ENCODE measurements at places on chromosomes 6 and 20.
A peak's percentile ranks its signal among the peaks of the same experiment; 100 is the strongest.

DNA sequence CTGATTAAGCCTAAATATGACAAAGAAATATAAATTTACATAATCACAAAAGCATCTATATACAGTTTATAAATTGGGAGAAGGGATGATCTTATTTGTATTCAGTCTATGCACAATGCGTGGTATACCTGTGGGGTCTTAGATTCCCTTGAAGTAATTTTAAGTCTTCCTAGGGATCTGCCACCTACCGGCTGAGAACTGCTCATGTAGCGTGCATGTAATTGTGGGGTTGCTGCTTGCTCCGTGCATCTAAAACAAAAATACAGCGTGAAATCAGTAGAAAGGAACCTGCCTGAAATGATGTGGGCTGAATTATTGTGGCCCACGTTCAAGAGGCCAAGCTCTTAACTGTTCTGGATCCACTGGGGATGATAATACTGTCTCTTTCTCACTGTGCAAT is 187.3 kb downstream of the MBOAT1 start:
- no peak for DNase-seq

- DNase-seq, result no peak
These were observed 152.3 kb downstream of the ZDHHC14 start for GRCh38 chr6:157533048-157533871.

DNA sequence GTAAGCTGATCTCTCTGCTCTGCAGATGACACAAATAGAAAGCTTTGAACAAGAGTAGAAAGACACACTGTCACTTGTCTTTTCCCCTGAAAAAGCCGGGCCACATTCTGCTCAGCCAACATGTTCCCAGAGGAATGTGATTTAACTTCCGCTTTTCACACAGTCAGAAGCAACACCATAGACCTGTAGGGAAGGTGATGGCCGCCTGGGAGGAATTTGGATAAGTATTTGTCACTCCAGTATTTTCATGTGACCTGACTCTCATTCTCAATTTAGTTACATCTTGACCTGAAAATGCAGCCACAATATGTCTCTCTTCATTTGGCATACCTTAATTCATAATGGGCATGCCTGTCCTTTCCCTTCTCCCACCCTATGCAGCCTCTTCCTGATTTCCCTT is 2.0 kb upstream of the GRM1 start:
- no peak for DNase-seq

GRCh38 chr20:62123450-62124118 is 1.3 kb downstream of the LSM14B start:
- no peak for DNase-seq

GRCh38 chr6:37429352-37429750 is 3.7 kb upstream of the CMTR1 start:
- DNase-seq, result no peak

GRCh38 chr6:132798869-132799538 is 567 bp upstream of the SLC18B1 start:
- peak; percentile 22 for DNase-seq

DNA sequence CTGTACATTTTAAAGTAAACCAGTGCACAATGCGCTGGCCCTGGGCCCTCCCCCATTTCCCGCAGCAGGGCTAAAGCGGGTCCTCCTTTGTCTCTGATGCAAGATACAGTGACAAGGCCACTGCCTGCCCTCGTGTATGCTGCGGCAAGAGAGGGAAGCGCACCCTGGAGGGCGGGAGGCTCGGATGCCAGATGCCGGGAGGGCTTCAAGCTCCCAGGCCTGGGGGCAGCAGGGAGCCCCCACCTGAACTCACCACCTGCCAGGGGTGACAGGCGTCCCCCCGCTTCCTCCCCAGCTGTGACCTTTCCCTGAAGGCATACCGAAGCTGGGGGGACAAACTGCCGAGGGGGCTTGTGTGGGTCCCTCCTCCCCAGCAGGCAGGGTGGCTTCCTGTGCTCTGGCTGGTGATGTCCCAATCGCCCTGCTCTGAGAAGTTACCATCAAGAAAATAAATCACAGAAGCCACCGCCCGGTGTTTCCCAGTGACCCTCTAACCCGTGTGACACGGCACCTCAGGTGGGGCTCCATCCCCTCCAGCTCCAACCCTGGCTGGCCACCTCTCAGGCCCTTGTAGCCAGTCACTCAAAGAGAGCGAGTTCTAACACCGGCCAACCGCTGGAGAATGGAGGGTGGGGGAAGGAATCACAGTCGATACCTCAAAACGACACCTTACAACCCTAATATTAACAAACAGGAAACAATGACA is 203.3 kb downstream of the PREX1 start:
- DNase-seq, result no peak

GRCh38 chr6:28867086-28867409 is 56.7 kb downstream of the TRIM27 start:
- no peak for DNase-seq

DNA sequence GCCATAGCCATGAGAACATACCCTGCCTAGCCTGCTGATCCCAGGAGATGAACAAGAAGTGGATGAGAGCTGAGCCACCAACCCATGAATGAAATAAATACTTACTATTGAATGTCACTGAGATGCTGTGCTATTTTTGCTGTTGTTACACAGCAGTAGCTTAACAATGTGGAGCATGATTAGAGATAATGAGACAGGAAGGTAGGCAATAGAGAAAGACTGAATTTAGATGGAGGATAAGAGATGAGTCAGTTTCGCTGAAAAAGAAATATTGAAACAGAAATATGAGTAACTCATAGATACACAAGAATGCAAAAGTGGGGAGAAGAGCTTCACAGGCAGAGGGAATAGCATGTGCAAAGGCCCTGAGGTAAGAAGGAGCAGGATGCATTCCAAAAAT is 94.9 kb upstream of the TOP1 start:
- DNase-seq, result no peak

GRCh38 chr6:149867876-149868640 is 3.9 kb upstream of the LRP11 start:
- DNase-seq, result no peak

- DNase-seq, result no peak
These were observed 620.2 kb downstream of the QKI start for GRCh38 chr6:164034602-164035140.

- no peak for DNase-seq
These were observed 283.3 kb upstream of the RIMS1 start for GRCh38 chr6:71603021-71603420.

- no peak for DNase-seq
These were observed 21.9 kb downstream of the MEP1A start for GRCh38 chr6:46815130-46815529.

DNA sequence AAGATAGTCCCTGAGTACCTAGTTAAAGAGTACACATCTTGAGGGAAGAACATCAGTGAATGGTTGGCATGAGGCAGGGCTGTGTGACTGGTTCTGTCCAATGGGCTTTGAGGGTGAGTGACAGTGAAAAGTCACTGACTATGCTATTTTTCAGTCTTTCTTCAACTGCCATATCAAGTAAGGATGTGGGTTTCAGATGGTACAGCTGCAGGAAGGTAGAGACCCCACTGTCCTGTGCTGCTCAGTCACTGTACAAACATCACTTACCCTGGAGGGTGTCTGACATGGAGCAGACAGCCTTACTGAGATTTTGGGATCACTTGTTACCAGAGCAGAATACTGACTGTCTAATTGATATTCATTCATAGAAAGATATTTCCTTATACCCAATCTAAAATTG is 115.3 kb upstream of the ASCC3 start:
- no peak for DNase-seq

DNA sequence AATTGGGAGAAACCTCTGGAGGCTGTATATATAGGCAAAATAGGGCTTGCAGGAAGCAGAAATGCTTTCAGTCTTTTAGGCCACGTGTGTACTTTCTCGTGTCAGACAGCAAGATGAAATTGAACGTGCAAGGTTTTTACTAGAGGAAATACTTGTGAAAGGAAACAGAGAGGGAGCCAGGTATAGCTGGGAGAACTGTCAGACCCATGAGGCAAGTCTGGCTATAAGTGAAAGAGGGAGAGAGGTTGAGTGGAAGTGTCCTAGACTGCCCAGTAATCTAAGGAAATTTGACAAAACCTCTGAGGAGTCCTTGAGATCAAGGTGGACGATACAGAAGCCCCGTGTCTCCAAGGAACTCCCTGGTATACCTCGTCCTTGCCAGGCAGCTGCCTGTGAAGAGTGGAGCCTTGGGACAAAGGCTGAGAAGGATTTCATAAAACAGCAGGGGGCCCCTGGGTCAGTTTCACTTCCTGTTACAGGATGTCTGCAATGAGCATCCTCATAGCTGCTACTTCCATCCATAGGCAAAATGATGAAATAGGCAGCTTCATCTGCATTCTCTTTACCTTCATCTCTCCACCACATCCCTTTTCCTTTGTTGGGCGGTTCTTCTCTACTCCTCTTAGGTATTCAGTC is 114.4 kb upstream of the MAP3K7 start:
- DNase-seq, result no peak

DNA sequence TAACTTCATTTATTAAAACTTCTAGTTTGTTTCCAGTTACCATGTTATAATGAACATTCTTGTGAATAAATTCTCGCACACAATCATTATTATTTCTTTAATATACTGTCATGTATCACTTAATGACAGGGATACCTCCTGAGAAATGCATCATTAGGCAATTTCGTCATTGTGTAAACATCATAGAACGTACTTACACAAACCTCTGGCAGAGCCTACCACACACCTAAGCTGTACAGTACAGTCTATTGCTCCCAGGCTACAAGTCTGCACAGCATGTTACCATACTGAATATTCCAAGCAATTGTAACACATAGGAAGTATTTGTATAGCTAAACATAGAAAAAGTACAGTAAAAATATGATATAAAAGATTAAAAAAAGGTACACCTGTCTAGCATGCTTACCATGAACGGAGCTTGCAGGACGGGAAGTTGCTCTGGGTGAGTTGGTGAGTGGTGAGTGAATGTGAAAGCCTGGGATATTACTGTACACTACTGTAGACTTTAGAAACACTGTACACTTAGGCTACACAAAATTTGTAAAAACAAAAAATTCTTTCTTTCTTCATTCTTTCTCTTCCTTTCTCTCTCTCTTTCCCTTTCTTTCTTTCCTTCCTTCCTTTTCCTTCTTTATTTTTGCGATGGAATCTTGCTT is 268.2 kb upstream of the SOX4 start:
- no peak for DNase-seq

GRCh38 chr6:89432875-89433251 is at the start of gene ANKRD6:
TSS of gene ANKRD6 (plus strand) at chr6:89433152. CDS start at chr6:89566977, 133,825 bp downstream.
- no peak for DNase-seq

DNA sequence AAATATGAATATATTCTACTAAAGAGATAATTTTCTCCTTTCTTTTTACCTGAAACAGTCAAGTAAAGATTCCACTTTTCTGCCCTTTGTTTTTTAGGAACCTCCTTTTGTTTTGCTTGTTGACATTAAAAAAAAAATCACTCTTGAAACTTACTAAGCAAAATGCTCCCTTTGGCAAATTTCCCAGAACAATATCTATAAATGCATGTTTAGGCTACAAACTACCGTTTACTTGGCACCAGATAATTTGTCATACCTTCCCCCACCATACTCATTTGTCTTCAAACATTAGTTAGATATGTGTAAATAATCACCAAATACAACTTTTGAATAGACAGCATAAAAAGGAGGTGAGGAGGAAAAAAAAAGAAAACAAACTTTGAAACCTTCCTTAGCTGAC is 604.7 kb downstream of the RFPL4B start:
- DNase-seq, result no peak

DNA sequence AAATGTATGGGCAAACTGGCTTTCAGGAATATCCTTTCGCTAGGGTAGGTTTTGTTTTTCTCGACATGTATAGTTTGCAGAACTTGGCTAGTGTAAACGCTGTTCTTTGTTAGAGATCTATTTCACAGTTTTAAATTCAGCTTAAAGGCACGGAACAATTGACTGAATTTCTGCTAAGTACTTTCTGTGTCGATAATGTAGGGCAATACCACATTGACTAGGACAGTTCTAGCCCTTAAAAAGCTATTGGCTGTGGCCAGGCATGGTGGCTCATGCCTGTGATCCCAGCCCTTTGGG is 92.8 kb downstream of the CEP57L1 start:
- DNase-seq, result no peak

DNA sequence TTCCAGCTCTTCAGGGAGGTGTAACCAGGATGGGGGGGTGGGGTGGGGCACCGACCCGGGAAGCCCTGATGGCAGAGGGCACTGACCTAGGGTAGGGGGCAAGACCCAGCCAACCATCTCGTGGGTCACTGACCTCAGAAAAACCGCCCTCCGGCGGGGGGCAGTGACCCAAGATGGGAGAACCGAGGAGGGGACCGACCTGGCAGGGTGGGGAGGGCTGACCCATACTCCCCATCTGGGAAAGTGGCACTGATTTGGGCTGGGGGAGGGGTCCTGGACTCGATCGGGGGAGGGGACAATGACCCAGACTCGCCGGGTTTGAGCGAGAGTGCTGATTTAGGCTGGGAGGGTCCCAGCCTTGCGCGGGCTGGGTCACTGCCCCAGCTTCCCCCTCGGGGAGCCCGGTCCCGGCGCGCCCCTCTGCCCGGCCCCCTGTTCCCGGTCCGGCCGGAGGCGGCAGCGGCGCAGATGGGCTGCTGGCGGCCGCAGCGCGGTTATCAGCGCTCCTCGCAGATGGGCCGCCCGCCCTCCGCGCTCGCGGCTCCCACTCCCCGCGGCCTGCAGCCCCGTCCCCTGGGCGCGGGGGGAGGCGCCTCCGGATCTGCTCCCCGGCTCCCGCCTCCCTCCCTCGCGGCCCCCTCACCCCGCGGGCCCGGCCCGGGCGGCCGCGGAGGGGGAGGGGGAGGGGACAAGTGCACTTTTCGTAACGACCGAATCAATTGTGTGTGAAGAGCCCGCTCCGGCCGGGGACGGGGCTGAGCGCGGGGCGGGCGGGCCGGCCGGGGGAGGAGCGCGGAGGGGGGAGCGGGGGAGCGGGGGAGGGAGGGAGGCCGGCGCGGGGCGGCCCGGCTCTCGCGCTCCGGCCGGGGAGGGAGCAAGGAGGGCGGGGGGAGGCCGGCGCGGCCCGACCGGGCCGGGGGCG is 2.2 kb downstream of the NOL4L start:
- no peak for DNase-seq

GRCh38 chr6:78864957-78865356 is 2.4 kb upstream of the IRAK1BP1 start:
- DNase-seq, result no peak

DNA sequence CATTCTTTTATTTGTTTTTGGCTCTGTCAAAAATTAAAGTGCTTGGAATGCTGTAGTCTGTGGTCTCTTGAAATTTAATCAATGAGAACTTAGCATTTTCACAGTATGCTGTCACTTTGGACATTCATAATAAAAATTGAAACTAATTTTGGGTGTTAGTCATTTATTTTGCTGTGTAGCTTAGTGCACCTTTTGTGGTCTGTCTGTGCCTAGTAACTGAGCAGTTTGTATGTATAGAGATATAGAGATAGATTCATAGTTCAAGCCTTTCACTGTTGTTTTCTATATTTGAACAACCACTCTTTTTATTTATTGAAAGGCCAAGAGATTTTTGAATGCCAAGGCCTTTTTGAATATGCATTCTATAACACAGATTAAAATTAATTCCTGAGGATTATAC is 86.4 kb upstream of the TIAM2 start:
- DNase-seq, result no peak

Data from astrocyte of the cerebellum (primary cell).